Activated CD8-positive, alpha-beta memory T cell treated with anti-CD3 and anti-CD28 coated beads for 48 hours (primary cell): ENCODE measurements at places on chromosomes 11 and 22.

- no peak for DNase-seq
These were observed 199.3 kb downstream of the KIF18A start for GRCh38 chr11:27908621-27909020.

DNA sequence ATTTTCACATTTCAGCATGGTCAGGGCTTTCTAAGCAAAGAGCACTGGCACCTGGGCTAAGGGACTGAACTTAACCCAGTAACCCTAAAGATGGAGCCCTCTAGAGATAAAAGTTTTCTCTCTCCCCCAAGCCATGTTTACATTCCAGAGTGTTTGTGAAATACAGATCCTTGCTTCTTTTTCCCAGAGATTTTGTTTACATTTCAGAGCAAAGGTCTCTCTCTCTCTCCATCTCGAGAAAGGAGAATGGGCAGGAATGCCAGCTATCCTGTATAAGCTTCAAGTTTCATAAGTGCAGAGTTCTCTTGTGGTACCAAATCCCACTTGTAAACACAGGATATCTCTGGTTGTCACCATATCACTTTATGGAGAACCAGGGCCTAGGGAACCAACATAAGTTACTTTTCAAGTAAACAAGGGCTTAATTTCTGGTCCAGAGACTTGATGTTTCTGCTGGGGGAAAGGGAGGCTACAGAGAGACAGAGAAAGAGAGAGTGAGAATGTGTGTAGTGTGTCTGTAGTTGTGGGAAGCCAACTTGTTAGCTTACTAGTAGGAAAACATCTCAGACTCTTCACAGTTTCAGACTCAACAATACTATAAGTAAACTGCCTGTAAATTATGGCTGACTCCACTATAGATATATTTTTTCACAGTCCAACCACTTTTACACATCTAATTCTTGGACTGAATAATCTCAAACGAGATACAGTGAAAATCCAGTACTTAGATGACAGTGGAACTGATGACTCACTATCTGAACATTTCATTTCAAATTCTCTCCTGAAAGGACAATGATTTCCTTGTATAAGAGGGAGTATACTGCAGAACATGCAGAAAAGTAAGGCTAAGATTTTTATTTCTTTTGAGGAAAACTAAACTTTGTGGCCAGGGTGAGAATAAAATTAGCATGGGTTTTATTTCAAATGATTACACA lies 76.2 kb downstream of the ARHGAP32 start:
- DNase-seq, result no peak

GRCh38 chr11:19183646-19184045 lies 18.1 kb downstream of the CSRP3 start:
- no peak for DNase-seq

DNA sequence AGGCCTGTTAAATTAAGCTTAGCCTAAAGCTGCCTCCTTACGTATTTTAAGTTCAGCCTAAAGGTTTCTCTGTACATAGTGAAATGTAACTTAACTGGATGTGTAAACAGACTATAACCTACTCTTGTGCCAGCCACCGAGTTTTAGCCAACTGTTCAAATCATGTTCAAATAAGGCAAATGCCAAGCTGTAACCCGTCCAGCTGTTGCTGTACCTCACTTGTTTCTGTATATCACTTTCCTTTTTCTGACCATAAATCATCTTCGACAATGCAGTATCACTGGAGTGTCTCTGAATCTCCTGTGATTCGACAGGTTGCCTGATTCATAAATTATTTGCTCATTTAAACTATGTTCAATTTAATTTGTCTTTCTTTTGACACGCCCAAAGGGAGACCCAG lies 4.0 kb upstream of the PLAAT5 start:
- DNase-seq, result no peak

DNA sequence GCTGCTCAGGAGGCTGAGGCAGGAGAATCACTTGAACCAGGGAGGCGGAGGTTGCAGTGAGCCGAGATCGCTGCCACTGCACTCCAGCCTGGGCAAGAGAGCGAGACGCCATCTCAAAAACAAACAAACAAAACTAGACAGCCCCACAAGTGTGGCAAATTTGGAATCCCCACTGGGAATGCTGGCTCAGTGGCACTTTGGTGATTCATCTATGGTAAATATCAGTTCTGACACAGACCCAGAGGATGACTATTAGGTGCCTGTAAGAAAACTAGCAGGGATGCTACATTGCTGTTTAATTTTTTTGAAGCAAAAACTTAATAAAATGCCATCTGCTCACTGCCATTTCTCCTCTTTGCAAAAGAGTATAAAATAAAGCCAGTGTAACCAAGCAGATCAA lies 107.9 kb downstream of the NAT10 start:
- no peak for DNase-seq

- DNase-seq, result no peak
These were observed 573.9 kb upstream of the CADM1 start for GRCh38 chr11:116078101-116078591.

DNA sequence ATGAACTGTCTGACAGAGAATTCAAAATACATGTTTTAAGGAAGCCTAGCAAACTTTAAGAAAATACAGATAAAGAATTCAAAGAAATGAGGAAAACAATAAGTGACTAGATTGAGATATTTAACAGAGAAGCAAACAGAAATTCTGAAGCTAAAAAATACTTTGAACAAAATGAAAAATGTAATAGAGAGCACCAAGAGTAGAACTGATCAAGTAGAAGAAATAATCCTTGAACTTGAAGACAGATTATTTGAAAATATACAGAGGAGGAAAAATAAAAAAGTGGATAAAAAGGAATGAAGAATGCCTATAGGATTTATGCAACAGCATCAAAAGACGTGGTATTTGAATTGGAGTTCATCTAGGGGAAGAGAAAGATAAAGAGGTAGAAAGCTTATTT lies 101.9 kb upstream of the OR4B1 start:
- DNase-seq, result no peak

DNA sequence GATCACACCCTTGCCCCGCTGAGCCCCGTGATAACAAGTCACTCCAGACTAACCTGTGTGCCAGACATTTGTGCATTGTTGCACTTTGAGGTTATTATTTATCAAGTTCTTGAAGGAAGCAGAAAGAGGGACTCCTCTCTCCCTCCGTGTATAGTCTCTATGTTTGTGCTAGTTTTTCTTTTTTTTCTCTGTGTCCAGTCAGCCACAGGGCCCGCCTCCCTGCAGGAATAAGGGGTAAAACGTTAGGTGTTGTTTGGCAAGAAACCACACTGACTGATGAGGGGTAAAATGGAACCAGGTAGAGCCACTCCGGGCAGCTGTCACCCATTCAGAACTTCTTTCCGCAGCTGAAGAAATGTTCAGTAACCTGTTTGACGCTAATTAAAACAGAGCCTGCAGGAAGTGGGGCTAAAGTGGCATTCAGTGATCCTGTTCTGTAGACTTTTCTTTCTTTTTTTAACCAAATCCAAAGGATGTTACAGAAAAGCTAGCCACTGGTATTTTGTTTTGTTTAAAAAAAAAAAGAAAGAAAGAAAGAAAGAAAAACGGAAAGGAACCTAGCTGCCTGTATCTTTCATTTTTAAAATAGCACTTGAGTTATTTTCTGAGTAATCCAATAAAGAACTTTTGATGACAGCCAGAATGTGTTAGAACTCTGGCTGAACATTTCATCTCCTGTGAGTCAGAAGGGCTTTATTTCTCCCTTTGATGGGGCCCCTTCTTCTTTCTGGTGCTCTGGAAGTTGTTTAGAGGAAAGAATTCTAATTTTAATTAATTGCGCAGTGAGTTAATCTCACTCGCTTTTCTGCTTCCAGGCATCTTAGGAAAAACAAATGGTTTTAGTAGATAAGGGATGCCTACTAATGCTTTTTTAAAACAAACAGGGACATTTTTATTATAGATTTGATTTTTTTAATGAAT lies 58.2 kb downstream of the COMMD9 start:
- DNase-seq, result no peak

GRCh38 chr22:25701056-25701780 lies 40.8 kb upstream of the MYO18B start:
- no peak for DNase-seq

DNA sequence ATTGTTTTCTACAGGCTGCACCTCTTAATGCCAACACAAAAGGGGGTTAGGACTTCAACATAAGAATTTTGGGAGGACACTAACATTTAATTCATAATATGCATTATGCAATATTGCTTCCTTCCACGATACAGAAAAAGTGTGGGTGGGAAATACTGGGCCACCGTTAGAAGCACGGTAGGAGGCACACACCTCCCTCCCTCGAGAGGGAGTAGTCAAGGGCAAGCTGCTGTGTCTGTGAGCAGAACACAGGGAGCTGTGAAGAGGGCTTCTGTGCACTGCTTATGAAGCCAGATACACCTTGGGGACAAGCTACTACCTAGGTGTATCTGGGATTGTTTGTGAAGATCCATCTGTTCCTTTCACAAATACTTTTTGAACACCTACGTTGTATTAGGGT lies 109.3 kb upstream of the PLET1 start:
- no peak for DNase-seq

DNA sequence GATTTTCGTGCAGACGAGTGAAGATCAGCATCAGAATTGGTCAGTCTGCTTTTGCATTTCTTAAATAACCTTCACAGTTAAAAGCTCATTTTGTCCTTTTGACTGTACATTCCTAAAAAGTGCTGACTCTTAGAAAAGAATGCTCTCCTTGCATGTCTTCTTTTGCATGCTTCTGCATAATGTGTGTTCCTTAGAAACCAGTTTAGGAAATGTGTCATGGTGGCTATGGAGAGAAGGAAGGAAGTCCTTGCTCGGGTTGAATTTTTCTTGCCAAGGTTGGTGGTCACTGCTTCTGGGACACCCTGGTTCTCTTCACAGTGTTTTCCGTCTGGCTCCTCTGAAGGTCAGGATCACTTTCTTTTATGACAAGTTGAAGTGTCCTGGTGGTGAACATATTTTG lies 6.8 kb downstream of the AP2A2 start:
- DNase-seq, result no peak

DNA sequence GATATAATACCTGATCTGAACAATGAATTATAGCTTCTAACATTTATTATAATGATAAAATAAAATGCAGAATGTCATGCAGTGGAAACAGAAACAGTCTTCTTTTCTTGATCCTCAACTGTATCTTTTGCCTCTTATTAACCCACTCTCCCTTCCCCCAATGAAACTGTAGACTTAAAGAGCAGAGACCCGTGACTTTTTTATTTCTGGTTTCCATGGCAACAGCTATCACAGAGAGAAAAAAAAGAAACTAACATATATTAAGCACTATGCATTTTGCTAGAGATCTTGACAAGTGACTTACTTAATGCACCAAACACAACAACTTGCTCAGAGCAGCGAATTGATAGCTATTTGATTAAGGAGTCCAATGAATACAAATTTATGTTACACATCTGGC lies 69.3 kb downstream of the RAB38 start:
- DNase-seq, result no peak

GRCh38 chr11:67298786-67299185 lies 4.5 kb upstream of the SSH3 start:
- no peak for DNase-seq

DNA sequence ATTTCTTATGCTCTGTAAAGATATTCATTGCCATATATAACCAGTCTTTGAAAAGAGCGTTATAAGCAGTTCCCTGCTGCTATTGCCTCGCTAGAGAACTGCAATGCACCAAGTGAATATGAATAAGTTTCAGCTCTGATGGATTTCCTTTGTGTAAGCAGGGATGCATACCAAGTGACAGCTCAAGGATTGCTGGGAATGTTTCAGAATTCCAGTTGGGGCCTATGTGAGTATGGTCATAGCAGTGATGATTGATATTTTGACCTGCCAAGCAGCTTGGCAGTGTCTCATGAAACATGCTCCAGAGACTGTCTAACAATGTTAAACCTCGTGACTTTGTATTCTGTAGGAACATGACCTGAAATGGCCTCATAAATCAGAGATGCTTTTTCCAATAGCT lies 312.6 kb downstream of the C11orf87 start:
- no peak for DNase-seq

DNA sequence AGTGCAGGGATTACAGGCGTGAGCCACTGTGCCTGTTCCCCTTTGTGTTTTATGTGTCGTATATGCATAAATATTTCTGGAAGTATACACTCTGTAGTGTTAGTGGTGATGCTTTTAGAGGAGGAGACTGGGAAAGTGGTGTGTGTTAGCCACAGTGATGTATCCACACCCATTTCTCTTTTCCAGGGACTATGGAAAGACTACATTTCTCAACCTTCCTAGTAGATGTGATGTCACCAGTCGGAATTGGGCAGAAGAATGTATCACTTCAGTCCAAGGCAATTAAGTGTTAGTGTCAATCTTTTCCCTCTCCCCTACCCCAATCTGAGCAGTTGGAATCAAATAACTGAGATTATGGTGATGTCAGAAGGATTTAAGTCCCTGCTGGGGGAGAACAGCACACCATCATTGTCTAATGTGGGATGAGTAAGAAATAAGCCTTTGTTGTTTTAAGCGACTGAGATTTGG lies 5.8 kb upstream of the ATG16L2 start:
- no peak for DNase-seq

DNA sequence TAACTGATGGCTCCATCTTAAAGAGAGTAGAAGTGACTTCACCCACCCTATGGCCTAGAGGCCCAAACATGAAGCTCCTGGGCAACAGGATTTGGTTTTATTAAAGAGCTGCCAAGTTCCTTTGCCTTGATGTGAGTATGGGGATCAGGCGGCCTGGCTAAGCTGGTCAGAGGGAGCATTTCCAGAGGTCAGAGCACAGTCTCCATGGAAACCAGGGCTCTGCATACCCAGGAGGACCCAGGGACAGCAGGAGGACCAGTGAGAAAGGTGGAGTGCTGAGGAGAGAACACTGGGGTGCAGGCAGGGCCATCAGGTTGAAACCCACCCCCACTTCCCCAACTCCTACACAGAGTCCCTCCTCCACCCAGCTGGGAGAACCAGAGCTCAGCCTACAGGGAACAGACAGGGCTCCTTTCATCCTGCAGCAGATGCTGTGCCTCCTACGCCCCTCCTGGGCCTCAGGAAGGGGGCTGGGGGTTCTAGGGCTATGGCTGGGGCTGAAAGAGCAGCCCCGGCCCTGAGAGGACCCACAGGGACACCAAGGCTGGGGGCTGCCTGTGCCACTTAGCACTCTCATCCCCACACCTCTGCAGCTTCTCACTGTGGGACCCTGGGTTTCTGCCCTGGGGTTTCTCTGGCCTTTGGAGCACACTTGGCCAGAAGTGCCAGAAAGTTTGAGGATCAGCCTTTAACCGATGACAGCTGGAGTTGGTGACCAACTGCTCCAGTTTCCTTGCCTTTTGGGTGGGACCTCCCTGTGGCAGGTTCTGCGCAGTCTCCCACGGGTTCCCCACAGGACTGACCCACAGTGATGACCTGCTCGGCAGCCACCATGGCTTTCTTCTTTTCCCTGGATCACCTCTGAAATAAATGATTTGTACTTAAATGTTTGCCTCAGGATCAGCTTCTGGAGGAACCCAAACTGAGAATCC lies 13.8 kb upstream of the P2RY6 start:
- no peak for DNase-seq

DNA sequence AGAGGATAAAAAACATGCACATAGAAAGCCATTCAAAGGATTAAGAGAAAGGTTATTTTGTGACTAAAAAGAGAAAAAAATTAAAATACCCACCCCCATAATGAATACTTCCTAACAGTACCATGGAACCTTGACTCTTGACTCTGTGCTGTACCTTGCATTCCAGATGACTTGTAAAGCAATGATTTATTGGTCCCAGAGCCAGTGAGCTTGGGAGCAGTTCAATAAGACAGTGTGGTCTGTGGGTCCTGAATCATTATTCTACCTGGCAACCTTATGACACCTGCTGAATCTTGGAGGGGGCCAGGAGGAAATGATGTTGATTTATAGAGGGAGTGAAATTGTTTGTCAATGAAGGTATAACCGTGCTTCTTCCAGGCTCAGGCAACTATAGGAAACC lies 34.2 kb upstream of the PAX6 start:
- no peak for DNase-seq
